ENCODE measurements at places on chromosomes 2 and 18.

DNA sequence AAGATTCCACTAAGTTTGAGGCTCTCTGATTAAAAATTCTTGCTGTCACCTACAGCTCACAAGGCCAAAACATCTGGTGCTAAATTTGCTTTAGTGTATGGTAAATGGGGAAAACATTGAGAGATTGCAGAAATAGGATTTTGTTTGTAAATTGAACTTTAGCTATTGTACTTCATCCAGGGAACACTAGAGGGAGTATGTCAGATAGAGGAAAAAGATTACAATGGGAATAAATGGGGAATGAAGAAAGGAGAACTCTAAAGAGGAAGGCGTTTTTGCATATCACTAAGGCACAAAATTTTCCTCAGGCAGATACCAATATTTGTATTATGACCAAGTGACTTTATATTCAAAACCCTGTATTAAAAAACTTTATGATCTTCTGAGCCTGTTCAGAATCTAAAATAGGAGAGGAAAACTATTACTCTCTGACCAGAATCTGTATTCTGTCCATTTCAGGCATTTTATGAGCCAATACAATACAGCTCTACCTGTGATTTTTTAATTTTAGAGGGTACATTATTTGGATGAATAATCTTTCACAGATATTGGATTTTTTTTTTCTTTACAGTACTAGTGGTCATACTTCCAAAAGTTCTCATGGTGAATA lies 52.3 kb upstream of the ITGB6 start:
- DNase-seq, result no peak

- DNase-seq, result no peak
These were observed 21.9 kb upstream of the RNF149 start for GRCh38 chr2:101330253-101330933.

- no peak for DNase-seq
These were observed 405 bp downstream of the CASP10 start for GRCh38 chr2:201183365-201183727.

DNA sequence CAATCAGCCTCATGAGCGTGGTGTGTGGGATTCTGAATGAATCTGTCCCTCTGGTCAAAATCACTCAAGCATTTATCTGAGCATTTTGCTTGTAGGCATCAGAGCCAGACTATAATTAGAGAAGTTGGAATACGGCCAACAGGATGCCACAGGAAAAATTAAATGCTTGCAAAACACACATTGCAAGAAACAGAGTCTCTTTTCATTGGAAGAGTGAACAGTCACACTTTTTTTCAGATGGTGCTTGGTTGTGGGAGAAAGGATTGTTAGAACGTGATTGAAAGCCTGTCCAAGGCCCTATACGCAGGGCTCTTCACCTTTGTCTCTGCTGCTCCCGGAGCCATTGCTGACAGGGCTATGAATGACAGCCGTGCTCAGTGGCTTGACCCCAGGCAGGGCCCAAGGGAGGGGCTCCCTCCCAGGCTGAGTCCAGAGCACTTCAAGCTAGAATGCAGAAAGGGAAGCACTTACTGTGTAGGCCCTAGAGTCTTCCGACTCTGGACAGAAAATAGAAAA lies 59.8 kb downstream of the SNTG2 start:
- no peak for DNase-seq

DNA sequence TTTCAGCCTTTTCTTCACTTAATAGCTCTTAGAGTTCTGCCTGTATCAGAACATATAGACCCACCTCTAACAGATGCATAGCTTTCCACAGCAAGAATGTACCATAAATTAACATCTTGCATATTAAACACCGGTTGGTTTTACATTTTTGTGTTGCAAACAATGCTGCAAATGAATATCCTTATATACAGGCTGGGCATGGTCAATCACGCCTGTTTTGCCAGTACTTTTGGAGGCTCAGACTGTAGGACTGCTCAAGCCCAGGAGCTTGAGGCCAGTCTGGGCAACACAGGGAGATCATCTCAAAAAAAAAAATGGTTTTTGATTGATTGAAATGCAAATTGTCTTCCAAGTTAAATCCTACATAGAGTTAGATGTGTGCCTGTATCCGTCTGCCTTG lies 1.5 kb upstream of the LCT start:
- DNase-seq, result no peak

Data from activated CD8-positive, alpha-beta memory T cell treated with anti-CD3 and anti-CD28 coated beads for 4 hours (primary cell).